ENCODE measurements at places on chromosomes 6 and 20. TPM values are rescaled to one million over a fixed set of nuclear protein-coding genes. Genes with fewer than 3 reads are reported as not detected.

GRCh38 chr6:38118791-38119365, 299.4 kb downstream of the ZFAND3 start:
- DNase-seq, result no peak

GRCh38 chr6:33977606-33978411, 168.1 kb downstream of the GRM4 start:
- no peak for DNase-seq

DNA sequence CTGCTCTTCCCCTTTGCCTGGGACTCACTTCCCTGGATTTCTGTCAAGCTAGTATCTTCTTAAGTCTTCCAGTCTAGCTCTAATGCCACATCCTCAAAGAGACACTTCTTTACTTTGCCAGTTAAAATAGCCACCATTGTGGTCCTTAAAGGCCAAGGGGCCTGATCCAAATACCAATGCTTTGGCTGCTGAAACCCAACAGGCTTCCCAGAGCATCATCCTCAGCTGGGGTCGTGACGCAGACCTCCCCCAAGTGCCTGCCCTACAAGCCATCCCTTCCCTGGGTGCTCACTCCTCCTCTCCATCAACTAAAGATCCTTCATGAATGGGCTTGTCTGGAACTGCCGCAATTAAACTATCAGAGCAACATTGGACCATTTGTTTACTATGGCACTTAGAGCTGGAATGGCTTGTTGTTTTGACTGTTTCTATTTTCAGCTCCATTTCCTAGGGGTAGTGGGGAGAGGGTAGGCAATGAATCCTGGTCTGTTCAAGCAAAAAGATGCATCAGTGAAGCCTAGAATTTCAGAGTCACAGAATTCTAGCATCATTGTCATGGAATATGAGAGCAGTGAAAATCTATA, 79.6 kb upstream of the SIRPA start:
- DNase-seq, result no peak

DNA sequence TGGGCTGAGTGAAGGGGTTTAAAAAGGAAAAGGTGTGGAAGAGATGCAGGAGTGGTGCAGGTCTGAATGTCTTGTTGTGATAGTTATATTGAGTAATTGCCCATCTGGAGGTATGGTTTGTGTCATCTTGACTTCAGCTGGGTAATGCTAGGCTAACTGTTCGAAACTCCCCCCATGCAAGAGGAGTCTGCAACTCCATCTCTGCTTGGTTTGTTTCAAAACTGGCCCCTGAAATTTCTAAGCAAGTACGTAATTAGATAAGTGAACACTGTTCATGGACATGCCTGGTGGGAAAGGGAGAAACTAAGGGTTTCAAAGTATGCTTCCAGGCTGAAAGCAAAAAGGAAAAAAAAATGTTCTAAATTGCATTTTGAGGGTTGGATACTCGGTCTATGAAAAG, 17.1 kb downstream of the TTK start:
- no peak for DNase-seq

Gene TTLL9
- not detected for total RNA-seq

GRCh38 chr6:46876126-46876525, 45.6 kb downstream of the ADGRF5 start:
- DNase-seq, result no peak

DNA sequence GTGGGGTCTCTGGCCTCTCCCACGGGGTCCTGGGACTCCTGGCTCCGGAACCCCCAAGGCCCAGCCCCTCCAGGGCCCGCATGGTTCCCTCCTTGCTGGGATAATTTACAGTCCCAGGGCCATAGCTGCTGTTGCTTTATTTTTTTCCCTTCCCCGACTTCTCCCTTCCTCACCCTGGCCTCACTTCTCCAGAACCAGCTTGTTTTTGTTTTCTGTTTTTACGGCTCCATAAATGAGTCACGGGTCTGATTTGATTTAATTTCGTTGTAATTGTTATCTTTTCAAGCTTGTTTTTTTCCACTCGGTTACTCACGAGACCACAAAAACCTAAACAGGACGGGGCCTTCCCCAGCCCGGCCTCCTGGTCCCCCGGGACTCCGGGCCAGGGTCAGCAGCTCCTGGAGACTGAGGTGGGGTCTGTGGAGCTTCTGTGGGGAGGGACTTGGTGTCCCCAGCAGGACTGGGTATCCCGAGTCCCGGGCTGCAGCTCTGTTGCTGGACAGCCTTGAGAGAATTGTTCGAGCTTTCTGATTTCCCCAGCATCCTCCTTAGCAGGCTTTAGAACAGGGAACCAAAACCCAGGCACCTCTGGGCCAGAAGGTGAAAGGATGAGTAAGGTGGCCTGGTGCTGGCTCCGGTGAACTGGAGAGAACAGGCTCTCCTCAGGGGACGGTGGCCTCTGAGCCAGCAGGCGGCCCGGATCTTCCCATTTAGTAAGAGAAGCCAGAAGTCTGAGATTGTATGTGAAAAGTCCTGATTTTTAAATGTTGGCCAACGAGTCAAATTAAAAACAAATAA, 94.9 kb downstream of the CEBPB start:
- DNase-seq, result peak; percentile 86

Gene ARFGEF3
- total RNA-seq, result 1.5 TPM

DNA sequence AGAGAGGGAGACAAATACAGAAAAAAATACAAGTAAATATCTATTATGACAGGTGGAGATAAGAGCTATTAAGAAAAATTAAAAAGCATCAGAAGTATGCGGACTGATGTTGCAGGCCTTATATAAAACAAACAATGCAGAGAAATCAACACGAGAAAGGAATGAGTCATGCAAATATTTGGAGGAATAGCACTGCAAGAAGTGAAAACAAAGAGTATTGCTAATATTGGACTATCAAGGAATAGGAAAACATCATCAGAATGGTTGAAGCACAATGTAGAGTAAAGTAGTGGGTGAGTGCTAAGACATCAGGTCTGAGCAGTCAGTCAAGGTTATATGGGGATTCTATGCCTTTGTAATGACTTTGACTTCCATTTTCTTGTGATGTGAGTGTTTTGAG, 657.5 kb upstream of the GJE1 start:
- no peak for DNase-seq

DNA sequence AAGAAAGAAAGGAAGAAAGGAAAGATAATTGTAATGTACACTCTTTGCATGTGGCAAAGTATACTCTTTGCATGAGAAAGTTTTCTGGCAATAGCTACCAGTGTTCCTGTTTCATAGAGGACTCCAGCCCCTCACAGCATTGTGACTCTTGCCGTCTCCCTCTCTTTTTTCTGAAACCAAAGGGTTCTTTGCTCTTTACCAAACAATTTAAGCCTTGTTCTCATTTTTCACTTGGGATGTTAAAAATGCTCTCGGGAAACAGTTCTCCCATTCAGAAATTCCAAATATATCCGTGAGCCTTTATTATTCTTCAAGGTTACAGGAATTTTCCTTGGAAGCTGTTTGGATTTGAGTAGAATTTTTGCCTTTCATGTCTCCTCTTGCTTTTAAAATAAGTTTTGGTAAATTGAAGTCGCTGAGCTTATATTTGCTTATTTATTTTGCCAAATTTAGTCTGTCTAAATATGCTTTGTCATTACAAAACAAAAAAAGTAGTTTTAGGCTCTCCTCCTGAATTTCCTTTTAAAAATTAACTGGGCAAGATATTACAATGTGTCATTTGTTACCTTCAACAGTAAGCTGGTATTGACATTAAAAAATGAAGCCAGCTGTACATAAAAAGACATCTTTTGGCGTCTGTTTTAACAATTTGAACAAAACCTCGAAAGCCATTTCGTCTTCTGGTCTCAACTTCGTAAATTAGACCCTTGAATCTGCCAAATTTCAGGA, 103.8 kb upstream of the ARMC2 start:
- no peak for DNase-seq

DNA sequence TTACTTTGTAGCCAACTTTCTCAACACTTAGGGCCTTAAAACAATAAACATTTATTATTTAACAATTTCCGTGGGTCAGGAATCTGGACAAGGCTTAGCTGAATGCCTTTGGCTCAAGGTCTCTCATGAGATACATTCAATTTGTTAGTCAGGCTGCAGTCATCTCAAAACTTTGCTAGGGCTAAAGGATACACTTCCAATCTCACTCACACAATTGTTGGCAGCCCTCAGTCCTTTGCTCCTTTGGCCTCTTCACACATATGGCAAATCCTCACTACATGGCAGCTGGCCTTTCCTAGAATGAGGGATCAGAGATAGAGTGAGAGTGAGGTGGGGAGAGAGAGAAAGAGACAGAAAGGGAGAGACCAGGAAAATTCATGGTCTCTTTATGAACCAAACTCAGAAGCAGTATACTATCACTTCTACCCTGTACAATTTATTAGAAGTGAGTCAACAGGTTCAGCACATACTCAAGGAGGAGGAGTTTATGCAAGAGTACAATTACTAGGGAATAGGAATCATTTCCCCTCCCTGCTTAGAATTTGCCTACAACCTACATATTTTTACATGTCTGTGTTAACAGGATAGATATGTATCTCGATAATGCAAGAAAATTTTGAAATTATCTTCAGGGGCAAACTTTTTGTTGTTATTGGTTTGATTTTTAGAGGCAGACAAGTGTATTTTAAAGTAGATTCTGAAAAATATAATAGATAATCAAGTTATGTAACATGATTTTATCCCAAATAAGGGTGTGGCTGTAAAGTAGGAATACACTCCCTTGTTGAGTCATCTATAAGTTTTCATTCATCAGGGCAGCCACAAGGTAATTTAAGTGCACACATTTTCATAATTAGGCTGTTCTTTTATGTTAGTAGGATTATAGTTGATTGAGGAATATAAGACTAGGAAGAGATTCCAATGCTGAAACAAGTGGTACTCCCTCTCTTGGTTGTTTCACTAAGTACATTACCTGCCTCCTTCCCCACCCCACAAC, 85.9 kb upstream of the HMGCLL1 start:
- DNase-seq, result no peak

- no peak for DNase-seq
Measured at GRCh38 chr20:23094927-23095326, 8.8 kb upstream of the CD93 start.

Gene IMPG1
- not detected for total RNA-seq

DNA sequence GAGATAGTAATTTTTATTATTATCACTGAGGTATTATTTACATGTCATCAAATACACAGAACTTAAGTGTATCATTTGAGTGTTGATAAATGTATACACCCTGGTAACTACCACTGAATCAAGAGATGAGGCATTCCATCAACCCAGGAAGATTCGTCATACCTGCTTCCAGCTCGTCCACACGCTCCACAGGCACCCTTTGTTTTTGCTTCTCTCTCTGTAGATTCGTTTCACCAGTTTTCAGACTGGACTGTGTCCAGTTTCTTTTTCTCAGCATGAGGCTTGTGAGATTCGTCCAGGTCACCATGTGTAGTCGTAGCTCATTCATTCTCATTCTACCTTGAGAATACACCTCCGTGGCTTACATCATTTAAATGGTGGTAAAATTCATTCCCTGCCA, 64.5 kb downstream of the BFSP1 start:
- no peak for DNase-seq

DNA sequence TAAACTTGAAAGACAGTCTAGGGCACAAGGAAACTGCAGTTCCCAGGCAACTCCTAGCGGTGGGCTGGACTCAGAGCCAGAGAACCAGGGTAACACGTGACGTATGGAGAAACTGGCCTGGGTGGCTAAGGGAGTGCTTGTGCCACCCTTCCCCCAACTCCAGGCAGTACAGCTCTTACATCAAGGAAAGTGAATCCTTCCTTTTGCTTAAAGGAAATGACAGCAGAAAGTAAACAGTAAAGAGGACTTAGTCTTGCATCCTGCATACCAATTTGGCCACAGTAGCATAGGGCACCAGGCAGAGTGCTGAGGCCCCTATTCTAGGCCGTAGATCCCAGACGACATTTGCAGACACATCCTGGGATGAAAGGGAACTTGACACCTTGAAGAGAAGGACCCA, 322.8 kb downstream of the CD109 start:
- DNase-seq, result no peak

GRCh38 chr6:27962506-27962905, 5.5 kb downstream of the OR2B6 start:
- no peak for DNase-seq

DNA sequence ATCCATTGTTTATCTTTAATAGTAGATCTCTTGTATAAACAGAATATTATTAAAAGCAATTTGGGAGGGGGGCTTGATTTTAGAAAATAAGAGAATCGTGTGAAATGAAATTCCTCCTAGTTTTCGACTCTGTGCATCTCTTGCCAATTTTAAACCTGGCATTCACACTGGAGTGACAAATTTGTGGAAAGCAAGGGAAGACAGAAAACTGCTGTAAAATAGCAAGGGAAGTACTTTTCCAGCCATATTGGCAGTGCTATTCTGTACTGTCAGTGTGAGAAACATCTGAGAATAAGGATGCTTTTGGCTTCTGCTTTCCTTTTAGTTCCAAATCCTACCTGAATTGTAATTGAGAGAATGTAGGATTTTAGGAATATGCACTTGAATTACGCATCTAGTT, 40.2 kb downstream of the TOP1 start:
- no peak for DNase-seq

Gene GRIK2
- 1.5 TPM for total RNA-seq

Gene EYA2
- 3.2 TPM for total RNA-seq

Gene MLN
- not detected for total RNA-seq

Gene WDR27
- 23.9 TPM for total RNA-seq

- peak; percentile 20 for DNase-seq
Measured at GRCh38 chr20:24776755-24777271, 172.3 kb upstream of the CST7 start.

DNA sequence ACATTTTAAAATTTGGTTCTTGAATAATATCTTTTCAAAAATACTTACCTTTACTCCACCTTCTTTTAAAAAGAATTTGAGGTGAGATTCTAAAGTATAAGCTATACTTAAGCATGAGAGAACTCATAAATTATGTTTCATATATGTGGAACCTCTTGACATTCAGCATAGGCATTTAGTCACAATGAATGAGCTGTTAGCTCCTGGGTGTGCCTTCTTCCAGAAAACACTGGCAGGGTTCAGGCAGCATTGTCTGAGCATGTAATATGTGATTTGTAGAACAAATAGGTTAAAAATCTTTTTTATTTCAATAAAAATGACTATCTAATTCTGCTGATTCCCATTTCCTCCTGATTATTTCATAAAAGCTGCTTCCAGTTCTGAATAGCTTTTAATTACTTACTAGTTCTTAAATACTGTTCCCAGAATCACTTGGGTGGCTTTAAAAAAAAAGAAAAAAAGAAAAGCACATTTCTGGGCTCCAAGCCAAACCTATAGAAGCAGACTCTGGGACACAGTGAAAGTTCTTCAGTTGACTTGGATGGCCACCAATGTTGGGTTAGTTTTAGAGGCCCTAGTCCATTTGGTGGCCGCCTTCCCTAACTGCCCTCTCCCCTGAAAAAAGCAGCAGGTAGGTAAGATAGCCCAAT, 20.2 kb downstream of the RNF8 start:
- no peak for DNase-seq

- no peak for DNase-seq
Measured at GRCh38 chr6:161721511-161721910, 447.6 kb upstream of the AGPAT4 start.

Gene SNAP91
- 3.0 TPM for total RNA-seq

Gene CNBD2
- 14.6 TPM for total RNA-seq

- no peak for DNase-seq
Measured at GRCh38 chr20:54284928-54285704, 77.2 kb downstream of the PFDN4 start.

- DNase-seq, result no peak
Measured at GRCh38 chr6:150753371-150754064, 112.0 kb upstream of the MTHFD1L start.
